ENCODE measurements at places on chromosomes 3 and 15. TPM values are rescaled to one million over a fixed set of nuclear protein-coding genes. Genes with fewer than 3 reads are reported as not detected.

- H3K27ac ChIP-seq = no peak overlapping the region
- no peaks in the 10 kb centered on the region for H3K4me1 ChIP-seq
- H3K27me3 ChIP-seq = peaks cover 5% of the 10 kb centered on the region
- no peaks in the 10 kb centered on the region for H3K36me3 ChIP-seq
- H3K4me3 ChIP-seq = no peak overlapping the region
- DNase-seq = no peak
Measured at GRCh38 chr15:69515508-69515907, 62.9 kb downstream of the RPLP1 start.

DNA sequence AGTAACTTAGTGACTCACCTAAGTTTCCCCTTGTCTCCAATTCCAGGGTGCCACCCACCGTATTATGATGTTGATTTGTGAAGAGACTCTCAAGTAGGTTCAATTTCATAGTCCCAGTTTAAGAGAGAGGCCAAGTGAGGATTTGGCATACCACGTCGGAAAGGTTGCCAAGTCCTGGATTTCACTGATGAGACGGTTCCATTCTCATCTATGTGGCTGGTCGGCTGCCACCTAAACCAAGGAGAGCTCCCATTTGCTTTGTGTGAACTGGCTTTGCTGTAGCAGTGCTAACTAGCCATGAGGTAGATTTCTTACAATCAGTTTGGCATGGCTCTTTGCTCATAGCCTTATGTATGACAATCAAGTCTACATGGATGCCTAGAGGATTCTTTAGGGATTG, 653.6 kb downstream of the NLGN1 start:
- H3K4me1 ChIP-seq = no peaks in the 10 kb centered on the region
- H3K27me3 ChIP-seq = no peaks in the 10 kb centered on the region
- no peak overlapping the region for H3K27ac ChIP-seq
- DNase-seq = no peak
- no peaks in the 10 kb centered on the region for H3K36me3 ChIP-seq

DNA sequence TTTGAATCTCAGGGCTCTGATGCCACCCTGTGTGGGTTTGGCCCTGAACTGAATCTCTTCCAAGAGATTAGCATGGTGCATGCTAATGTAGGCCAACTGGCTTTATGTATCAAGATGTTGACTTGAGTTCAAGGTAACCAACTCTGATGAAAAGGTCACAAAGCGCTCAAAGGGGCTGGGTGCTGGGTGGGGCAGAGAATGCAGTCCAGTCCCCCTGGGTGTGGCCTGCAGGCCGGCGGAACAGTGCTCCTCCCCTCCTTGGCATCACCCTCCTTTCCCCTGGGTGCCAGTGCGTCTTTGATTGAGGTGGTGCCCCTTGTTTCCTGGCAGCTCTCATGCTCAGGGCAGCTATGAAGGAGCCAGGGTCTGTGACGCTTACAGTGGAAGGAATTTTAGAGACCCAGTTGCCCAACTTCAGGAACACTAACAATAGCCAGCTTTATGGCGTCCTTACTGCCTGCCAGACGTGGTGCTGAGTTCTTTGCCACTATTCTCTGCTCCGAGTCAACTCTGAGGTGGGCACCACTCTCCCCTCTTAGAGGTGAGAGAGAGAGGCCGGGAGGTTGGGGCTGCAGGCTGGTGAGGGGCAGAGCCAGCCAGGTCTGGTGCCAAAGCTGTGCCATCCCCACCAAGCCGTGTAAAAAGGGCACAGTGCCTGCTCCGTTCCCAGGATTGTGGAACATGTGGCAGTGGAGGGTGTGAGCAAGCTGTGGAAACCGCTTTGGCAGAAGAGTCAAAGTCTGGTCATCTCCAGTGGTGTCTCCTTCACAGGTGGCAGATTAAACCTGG, 9.8 kb downstream of the SYNM start:
- H3K4me1 ChIP-seq = no peaks in the 10 kb centered on the region
- no peak overlapping the region for H3K4me3 ChIP-seq
- no peak overlapping the region for H3K27ac ChIP-seq
- H3K27me3 ChIP-seq = no peaks in the 10 kb centered on the region

GRCh38 chr3:192857260-192857661, 60.4 kb downstream of the MB21D2 start:
- no peaks in the 10 kb centered on the region for H3K36me3 ChIP-seq
- H3K27ac ChIP-seq = no peak overlapping the region
- H3K4me1 ChIP-seq = peaks cover 4% of the 10 kb centered on the region
- no peak for DNase-seq

The LINGO1 gene
- 0.86 TPM for total RNA-seq

All from lower lobe of right lung (tissue), 2 donors.